ENCODE measurements at places on chromosomes 16 and 17. TPM values are rescaled to one million over a fixed set of nuclear protein-coding genes. Genes with fewer than 3 reads are reported as not detected.

- H3K4me3 ChIP-seq: no peak overlapping the region
- no peak for DNase-seq
- no peak overlapping the region for H3K27ac ChIP-seq
- H3K36me3 ChIP-seq: no peaks in the 10 kb centered on the region
Observed at GRCh38 chr16:85923153-85924021, 24.4 kb downstream of the IRF8 start.

The BRIP1 gene
- total RNA-seq: 6.0 TPM

DNA sequence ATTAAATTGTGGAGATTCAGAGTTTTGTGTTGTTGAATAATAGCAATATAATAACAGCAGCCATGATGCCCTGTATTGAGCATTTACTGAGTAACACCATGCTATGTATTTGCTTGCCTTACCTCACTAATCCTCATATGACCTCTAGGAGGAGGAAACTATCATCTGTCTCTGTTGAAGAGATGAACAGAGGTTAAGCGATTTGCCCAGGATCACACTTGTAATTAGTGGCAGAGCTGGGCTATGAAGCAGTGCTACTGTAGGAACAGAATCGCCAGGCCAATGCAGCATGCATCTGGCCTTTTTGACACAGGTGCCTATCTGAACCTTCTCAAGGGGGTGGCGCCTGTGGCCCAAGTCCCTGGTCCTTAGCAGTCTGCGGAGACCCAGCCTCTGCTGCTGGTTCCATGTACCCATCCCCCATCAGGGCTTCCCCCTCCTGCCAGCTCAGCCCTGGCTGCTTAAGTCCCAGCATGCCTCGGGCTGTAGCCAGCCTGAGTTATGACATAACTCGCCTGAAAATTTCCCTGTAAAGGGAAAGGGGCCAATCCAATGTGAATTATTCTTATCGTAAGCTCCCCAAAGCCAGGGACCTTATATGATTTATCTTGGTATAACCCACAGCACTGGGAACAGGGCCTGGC is 50.4 kb upstream of the HS3ST2 start:
- no peaks in the 10 kb centered on the region for H3K36me3 ChIP-seq
- H3K27ac ChIP-seq: no peak overlapping the region
- no peak for DNase-seq
- H3K4me3 ChIP-seq: no peak overlapping the region
- H3K4me1 ChIP-seq: no peaks in the 10 kb centered on the region
- H3K27me3 ChIP-seq: no peaks in the 10 kb centered on the region

- DNase-seq: peak; percentile 70
- H3K4me1 ChIP-seq: peaks cover 9% of the 10 kb centered on the region
- peak overlapping the region; percentile 85 for H3K4me3 ChIP-seq
- peaks cover 67% of the 10 kb centered on the region for H3K27me3 ChIP-seq
- no peak overlapping the region for H3K27ac ChIP-seq
- no peaks in the 10 kb centered on the region for H3K36me3 ChIP-seq
Observed at GRCh38 chr17:20008242-20009051, 712 bp upstream of the SPECC1 start.

The ZNF75A gene
- total RNA-seq: 26.2 TPM

All from osteocyte (in vitro differentiated cells).